ENCODE measurements at places on chromosomes 1 and 21.

DNA sequence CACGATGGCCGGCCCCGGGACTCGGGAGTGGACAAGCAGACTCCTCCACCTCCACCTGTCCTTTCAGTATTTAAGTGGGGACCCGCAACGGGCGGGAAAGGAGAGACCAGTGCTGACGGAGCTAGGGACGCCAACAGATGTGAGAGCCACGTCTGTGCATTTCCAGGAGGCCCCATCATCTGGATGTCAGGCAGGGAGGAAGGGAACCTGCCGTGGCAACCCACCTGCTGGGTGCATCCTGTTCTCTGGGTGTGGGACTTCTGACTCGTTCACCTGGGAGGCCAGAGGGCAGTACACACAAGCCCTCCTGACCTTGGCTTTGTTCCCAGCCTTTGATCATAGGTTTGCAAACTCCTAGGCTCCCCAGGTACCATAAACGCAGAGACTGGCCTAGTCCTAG is 5.6 kb upstream of the PCBP3 start:
- no peak for DNase-seq
- H3K36me3 ChIP-seq = no peaks in the 10 kb centered on the region
- no peak overlapping the region for H3K27ac ChIP-seq
- H3K4me1 ChIP-seq = peaks cover 13% of the 10 kb centered on the region

DNA sequence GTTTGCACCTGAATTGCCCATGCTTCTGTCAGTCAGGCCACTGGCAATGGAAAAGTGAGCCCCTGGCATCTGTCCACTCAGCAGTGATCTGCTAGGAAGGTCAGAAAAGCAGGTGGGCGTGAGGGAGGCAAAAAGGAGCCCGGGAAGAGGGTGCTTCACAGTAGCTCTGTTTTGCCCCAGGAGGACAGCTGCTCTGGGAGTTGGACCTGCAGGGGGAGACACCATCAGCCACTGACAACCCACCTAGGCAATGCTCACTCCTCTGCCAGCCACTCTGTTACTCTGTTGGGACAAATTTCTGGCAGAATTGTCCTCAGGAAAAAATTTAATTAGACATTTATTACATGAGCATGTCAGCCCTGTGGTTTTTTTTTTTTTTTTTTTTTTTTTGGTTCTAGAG is 146.4 kb downstream of the LRIG2 start:
- H3K4me3 ChIP-seq = no peak overlapping the region
- no peak overlapping the region for H3K27ac ChIP-seq
- H3K27me3 ChIP-seq = peaks cover 4% of the 10 kb centered on the region
- H3K4me1 ChIP-seq = no peaks in the 10 kb centered on the region

GRCh38 chr1:172895050-172895460 is 155.7 kb downstream of the TNFSF18 start:
- no peak for DNase-seq
- peak overlapping the region; percentile 47 for H3K4me3 ChIP-seq
- no peaks in the 10 kb centered on the region for H3K36me3 ChIP-seq
- no peaks in the 10 kb centered on the region for H3K27me3 ChIP-seq
- H3K27ac ChIP-seq = peak overlapping the region; percentile 20
- peaks cover 47% of the 10 kb centered on the region for H3K4me1 ChIP-seq

GRCh38 chr1:230746617-230747016 is 571 bp upstream of the CAPN9 start:
- peaks cover 13% of the 10 kb centered on the region for H3K4me1 ChIP-seq
- H3K4me3 ChIP-seq = no peak overlapping the region
- peaks cover 10% of the 10 kb centered on the region for H3K27me3 ChIP-seq
- H3K36me3 ChIP-seq = no peaks in the 10 kb centered on the region

- peak overlapping the region; percentile 33 for H3K27ac ChIP-seq
- H3K36me3 ChIP-seq = no peaks in the 10 kb centered on the region
- H3K4me1 ChIP-seq = peaks cover 4% of the 10 kb centered on the region
- no peak for DNase-seq
- no peaks in the 10 kb centered on the region for H3K27me3 ChIP-seq
Measured at GRCh38 chr1:52554756-52555155, 1.9 kb upstream of the TUT4 start.

DNA sequence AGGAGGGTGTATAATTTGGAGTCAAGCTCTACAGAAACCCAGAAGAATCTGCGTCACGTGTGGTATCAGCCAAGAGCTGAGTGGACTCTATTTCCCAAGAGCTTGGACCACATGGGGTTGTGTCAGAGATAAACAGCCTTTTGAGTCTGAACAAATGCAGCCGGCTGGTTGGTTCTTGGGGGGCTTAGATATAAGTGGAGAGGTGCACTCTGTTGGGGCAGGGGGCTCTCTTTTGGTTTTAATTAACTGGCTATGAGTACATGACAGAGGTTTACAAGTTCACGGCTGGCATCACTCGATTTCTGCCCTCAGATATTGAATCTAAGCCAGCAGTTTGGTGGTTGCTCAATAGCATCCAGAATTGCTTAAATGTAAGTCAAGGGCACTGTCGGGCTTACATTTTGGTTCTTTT is 501 bp upstream of the MRAP start:
- no peaks in the 10 kb centered on the region for H3K4me1 ChIP-seq
- H3K36me3 ChIP-seq = peaks cover 30% of the 10 kb centered on the region
- no peaks in the 10 kb centered on the region for H3K27me3 ChIP-seq
- no peak for DNase-seq
